ENCODE measurements at places on chromosomes 2 and 18.

- no peak for DNase-seq
These were observed 72.6 kb upstream of the ZNF532 start for GRCh38 chr18:58792086-58792485.

DNA sequence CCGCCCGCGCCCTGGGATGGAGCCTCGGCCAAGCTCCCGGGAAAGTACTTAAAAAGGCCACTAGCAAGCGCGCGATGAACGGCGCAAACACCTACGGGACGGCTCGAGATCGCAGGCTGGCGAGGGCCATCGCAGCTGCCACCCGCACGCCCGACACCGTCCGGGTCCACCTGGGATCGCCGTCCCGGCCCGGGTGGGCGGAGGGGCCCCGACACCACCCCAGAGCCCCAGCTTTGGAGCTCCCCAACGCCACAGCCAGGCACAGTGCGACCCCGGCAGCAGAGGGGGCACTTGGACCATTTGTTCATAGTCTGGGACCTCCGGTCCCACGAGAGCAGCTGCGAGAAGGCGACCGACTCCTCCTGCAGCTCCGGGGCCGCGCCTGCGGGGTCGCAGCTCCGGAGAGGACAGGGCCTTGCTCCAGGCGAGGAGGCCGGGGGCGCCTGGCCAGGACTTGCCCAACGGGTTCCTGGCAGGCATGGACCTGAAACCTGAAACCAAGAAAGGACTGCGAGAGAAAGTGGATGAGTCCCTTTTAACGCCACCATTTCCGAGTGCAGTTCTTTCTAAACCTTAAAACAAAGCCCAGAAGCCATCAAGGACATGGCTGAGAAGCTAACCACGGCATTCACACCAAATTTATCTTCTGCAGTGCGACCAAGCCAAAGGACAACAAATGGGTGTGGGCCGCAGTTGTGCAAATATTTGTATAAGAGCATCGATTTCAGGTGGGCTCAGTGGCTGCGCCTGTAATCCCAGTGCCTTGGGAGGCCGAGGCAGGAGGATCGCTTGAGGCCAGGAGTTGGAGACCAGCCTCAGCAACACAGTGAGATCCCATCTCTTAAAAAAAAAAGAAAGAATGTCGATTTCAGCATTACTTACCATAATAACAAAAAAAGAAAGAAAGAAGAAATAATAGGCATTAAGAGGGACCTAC is 54.0 kb upstream of the IMP4 start:
- DNase-seq, result no peak

DNA sequence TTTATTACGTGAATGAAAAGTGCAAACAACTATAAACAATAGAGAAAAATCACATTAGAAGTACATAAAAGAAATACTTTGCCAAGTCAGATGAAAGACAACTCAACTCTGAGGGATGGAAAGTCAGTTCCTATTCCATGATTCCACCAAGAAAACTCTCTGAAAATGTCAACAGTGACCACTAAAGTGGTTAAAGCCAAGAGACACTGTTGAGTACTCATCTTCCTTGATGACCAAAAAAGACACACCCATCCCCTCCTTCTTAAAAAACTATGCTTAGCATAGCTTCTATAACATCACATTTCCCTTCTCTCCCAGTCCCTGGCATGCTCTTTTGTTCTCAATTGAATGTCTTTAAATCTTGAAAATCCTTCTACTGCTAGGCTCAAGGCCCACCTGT is 160.0 kb downstream of the TCF4 start:
- DNase-seq, result no peak

- DNase-seq, result no peak
These were observed 158.9 kb downstream of the LDLRAD4 start for GRCh38 chr18:13377496-13377895.

DNA sequence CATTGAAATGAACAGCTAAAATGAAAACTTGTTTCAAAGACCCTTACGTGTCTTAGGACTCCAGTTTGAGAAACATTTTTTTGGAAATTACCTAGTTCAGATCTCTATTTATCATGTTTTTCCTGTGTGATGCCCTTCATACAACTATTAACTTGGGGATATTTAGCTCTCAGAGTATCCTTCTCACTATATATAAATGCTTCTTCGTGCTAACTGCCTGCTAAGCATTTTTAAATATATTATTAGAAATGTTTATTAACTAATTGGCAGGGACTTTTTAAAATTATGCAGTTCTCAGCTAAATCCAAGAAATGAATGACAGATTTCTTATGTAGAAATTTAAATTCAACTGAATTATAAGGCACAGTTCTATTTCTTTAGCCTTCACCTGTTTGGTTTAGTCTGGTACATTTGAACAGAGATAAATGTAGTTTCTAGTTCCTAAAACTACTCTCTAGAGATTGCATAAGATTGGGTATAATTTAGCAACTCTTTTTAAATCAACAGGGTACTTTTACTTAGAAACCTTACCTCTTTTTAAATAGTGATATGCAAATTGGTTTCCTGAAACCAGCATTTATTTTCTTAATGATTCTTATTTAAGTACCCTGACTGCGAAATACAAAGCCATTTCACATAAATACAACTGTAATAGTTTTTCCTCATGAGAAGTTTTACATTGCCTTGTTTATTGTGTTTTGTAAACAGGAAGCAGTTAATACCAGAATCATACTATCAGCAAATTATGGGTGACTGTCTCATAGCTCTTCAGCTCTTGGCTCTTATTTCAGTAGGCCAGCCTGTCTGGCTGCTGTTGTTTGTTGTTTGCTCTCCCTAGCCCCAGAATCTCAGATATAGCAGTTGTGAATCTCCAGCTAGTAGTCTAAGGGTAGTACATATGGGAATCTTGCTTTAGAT is 140.7 kb downstream of the PTRHD1 start:
- DNase-seq, result no peak

- no peak for DNase-seq
These were observed 12.4 kb downstream of the SMAD2 start for GRCh38 chr18:47917923-47918610.

DNA sequence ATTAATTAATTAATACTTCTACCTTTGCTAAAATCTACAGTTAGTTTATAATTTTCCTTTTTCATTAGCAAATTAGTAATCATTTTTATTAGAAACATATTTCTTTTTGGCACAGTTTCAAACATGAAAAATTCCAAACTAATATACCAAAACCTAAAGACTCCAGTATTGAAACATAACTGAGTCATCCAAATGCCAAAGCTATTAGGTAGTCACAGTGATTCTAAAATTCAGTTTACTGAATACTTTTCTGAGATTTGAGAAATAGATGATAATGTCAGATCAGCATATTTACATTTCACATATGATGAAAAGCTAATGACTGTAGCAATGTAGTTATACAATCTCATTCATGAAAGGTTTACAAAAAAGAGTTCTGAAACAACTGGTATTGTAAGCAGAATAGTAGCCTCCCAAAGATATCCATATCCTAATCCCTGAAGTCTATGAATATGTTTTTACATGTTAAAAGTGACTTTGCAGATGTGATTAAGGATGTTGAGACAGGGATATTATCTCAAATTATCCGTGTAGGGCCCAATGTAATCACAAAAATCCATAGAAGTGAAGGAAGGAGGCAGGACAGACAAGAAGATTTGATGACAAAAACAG is 680.2 kb upstream of the CHAC2 start:
- no peak for DNase-seq

DNA sequence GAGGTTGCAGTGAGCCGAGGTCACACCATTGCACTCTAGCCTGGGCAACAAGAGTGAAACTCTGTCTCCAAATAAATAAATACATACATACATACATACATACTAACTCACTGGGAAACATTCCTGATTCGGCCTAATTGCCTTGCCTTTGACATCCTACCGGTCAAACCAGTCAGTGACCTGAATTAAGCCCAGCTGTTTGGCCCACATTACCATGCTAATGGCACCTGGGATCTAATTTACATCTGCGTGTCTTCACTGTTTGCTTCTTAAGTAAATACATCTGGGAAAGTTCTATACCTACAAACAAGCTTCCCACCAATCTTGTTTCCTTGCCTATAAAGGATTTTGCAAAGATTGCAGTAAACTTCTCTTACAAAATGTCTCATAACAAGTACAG is 230.2 kb upstream of the ZC3H15 start:
- DNase-seq, result no peak

- peak; percentile 50 for DNase-seq
These were observed 56.7 kb downstream of the NEMP2 start for GRCh38 chr2:190477661-190478454.

GRCh38 chr2:105749583-105750400 is 5.1 kb downstream of the NCK2 start:
- DNase-seq, result no peak

DNA sequence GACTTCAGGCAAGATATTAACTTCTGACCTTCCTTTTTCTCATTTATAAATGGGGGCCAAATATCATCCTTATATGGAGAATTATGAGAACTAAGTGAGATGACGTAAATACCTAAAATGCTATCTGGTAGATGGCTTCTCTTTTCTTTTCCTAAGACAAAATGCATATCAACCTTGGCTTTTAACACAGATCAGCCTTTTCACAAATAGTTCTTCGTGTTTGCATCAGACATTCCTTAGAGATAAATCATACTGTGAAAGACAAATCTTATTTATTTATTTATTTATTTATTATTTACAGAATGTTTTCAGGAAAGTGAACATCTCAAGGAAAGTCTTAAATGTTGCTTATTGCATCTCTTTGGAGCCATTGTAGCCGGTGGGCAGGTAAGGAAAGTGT is 62.8 kb downstream of the NBEAL1 start:
- DNase-seq, result no peak

GRCh38 chr2:50157279-50157678 is 874.7 kb downstream of the NRXN1 start:
- no peak for DNase-seq

DNA sequence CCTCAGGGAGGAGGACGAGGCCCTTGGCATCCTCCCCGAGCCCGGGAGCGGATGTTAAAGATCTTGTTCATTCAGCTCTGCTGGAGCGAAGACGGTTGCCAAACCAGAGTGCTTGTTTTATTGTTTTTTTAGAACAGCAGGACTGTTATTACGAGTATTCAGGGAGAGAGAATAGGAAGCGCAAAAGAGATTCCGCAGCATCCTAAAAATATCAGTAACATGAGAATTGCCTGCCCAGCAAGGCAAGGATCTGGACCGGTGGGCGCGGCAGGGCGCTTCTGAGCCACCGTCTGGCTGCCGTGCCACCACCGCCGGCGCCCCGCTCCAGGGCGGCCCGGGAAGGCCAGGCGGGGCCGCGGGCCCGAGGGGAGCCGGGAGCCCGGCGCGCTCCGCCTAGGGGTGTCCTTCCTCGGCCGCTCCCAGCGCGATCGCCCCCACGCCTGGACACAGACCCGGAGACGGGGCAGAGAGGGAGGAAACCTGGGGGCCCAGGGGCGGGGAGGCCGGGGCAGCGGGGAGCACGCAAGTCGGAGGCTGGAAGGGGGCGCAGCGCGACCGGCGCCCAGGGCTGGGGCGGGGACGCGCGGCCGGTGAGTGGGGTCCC is 843 bp downstream of the CYS1 start:
- DNase-seq, result peak; percentile 72

DNA sequence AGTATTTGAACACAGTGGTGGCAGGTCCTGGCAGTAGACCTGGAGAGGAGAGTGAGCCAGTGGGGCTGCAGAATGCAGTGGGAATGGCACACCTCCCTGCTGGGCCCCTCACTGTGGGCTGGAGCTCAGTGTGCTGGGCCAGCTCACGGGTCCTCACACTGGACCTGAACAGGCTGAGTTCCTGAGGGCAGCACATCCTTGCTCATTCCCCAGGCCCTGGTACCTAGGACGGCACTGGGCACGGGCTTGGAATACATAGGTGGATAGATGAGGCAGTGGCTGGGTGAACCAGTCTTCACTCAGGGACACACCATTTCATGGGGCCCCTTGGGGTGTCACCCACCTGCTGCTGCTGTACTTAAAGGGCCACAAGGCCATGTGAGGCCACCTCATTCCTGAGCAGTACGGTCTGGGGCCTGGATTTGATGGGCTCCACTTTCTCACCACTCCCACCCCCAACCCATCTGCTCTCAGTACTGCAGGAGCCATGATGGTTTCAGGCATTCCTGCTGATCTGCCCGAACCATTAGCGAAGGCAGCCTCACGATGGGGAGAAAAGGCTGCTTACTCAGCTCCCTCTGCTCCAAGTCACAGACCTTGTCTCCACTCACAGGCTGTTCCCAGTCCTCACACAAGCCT is 4.2 kb downstream of the TMEM177 start:
- DNase-seq, result no peak

DNA sequence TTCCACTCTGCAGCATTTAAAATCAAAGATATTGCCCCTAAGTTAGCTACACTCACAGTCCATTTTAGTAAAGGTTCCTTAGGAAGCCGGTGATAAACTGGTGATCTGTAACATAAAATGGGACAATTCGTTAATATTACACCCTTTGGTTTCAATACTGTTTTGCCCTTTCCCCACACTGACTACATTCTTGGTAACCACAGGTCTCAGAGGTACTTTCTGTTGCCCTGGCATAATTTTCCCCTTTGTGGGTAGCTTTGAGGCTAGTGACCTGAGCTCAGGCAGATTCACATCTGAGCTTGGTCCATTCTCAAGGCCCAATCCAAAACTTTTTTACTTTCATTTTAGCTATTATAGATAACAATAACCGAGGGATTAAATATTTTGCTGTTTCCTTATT is 32.9 kb upstream of the CSRNP3 start:
- DNase-seq, result no peak

DNA sequence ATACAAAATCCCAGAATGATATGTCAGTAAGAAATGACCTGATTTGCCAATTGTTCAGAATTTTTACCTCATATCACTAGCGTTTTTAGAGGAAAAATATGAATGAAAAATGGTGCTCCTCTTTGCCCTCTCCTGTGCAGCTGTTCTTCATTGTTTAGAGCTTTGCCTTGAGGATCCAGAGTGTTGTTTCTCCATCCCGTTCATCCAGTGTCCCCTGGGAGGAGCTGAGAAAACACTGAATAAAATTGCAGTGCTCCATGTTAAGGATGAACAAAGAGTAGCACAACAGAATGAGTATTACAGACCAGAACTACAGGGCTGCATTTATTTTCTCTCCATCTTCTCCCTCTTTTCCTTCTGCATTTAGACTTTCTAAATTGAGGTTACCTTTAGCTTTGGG is 133.1 kb downstream of the ADCYAP1 start:
- DNase-seq, result no peak

DNA sequence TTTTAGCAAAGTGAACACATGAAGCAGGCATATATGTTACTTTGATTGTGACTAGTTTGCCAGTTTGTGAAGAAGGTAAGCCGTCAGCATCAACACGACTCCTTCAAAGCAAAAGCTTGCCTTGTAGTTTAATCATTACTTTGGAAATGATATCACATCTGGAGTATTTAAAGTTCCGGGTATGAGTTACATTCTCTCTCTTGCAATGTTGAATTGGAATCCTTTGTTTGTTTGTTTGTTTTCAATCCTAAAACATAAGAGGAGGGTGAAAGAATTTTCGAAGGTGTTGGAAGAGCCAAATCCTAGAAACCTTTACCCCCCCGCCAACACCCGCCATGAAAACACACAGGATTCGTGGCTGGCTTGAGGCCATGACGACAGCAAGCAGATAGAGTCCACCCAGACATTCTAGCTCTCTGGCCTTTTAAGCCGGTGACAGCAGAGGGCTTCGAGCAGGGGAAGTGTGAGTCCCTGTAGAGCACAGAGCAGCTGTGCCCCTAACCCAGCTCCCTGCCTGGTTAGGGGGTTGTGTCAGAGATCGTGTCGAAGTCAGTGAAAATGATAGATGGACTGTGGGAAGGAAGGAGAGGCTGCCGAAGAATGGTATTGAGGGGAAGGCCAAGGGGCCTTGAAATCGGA is 103.8 kb upstream of the SMIM21 start:
- no peak for DNase-seq

Measured in femur (tissue), 1 donor.